ENCODE measurements at places on chromosomes 7 and 10. TPM values are rescaled to one million over a fixed set of nuclear protein-coding genes. Genes with fewer than 3 reads are reported as not detected.

GRCh38 chr7:106774768-106775551, 90.1 kb upstream of the PIK3CG start:
- DNase-seq, result no peak

- no peak for DNase-seq
These were observed 696.7 kb upstream of the CELF2 start for GRCh38 chr10:10320956-10321355.

DNA sequence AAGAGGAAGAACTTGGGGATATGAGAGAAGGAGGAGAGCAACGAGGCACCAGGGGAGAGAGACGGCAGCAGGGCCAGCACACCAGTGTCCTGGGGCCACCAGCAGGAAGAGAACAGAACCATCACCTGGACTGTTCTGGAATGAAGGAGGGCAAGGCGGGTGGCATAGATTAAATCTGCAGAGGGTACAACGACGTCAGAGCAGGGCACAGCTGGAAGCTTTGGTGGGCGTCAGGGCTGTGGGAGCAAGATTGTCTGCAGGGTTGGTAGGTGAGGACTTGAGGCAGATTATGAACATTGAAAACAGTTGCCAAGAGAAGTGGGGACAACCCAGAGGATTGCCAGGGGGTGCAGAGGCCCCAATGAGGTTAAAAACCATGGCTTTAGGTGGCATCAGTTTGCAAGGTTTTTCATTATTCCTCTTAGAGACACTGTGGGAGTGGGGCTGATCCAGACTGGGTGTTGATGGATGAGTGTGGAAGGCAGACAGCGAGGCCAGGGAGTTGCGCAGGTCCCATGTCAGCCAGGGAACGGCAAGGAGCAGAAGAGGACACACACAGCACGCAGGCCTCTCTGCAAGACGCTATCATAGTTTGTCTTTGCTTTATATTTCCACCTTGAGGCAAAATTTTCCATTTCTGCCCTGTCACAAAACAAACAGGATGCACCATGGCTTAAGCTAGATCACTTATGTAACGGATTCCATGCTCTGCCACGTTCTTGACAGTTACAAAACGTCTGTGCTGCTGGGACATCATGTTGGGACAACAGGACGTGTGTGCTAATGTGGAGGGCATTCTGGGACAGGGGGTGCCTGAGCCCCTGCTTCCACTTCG, 52.5 kb upstream of the LEP start:
- DNase-seq, result peak; percentile 72

The ARHGAP22 gene
- 24.4 TPM for total RNA-seq

- DNase-seq, result no peak
These were observed 69.5 kb upstream of the ZNF438 start for GRCh38 chr10:31101123-31101522.

The C7orf57 gene
- total RNA-seq, result not detected

- no peak for DNase-seq
These were observed 92.0 kb upstream of the AHR start for GRCh38 chr7:17206349-17206905.

DNA sequence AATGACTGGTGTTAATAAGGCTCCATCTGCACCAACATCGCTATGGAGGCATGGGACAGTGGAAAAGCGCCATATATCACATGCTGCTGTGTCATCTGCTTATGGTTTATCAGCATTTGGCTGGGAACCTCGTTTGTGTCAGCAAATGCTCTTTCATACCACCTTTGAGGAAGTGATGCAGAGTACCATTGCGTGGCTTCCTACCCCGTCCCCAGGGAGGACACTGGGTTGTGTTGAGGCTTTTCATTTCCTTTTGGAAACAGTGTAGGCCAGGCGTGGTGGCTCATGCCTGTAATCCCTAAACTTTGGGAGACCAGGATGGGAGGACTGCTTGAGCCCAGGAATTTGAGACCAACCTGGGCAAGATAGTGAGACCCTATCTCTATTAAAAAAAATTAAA, 6.8 kb downstream of the TACR2 start:
- DNase-seq, result no peak

DNA sequence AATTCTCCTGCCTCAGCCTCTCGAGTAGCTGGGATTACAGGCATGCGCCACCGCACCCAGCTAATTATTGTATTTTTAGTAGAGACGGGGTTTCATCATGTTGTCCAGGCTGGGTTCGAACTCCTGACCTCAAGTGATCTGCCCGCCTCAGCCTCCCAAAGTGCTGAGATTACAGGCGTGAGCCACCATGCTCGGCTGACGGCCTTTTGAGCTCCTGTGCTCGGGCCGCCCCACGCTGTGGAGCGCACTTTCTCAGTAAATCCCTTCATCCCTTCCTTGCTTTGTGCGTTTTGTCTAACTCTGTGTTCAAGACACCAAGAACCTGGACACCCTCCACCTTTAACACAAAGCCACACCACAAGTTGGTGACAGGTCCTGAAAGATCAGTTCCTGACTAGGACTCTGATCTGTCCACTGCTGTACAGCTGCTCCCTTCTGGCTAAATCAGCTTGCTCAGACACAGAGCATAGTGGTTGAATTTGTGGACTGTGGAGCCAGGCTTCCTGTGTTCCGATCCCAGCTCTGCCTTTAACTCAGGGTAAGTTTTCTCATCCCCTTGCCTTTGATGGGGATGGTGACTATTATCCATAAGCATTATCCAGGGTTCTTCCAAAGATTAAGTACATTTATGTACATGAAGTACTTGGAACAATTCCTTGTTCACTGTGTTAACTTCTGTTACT, 20.1 kb downstream of the CHST3 start:
- no peak for DNase-seq

- no peak for DNase-seq
These were observed 642 bp downstream of the STK32C start for GRCh38 chr10:132306864-132307751.

GRCh38 chr7:112855227-112855626, 65.0 kb upstream of the TMEM168 start:
- no peak for DNase-seq

GRCh38 chr7:130371046-130371445, 9.2 kb upstream of the CPA1 start:
- no peak for DNase-seq

DNA sequence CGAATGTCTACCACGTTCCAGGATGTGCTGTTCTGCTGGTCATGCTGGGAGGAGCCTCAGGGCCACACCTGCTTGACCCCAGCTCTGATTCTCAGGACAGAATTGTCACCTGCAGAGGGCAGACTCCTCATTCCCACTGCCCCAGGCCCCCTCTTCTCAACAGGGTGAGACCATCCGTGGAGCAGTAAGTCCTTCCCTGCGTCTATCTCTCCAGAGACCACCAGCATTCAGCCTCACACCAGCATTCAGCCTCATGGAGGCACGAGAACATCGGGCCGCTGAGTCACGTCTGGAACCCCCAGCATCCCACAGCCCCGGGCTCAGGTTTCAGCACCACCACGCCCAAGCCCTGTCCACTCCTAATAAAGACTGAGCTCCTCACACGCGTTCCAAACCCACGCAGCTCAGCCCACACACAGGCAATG, 273.4 kb downstream of the DIP2C start:
- no peak for DNase-seq

DNA sequence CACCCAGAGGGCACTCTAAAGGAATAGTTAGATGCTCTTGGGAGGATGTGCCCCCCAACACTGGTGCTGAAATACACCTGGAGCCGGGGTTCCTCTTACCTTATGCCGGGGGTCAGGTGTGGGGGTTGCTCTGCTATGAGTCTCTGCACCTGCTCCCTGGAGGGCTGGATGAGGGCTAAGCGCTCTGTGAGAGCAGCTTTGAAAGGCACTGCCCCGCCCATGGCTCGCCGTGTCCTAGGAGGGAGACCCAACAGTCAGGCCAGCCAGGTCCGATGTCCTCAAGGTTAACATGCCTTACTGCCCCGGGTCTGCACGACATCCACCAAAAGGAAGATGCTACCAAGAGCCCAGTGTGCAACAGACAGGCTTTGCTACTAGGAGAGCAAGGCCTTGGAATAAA, 31.7 kb downstream of the PSPH start:
- DNase-seq, result no peak

- no peak for DNase-seq
These were observed 40.9 kb downstream of the DLD start for GRCh38 chr7:107931740-107932515.

GRCh38 chr10:80493522-80494051, 39.5 kb downstream of the TSPAN14 start:
- DNase-seq, result no peak

DNA sequence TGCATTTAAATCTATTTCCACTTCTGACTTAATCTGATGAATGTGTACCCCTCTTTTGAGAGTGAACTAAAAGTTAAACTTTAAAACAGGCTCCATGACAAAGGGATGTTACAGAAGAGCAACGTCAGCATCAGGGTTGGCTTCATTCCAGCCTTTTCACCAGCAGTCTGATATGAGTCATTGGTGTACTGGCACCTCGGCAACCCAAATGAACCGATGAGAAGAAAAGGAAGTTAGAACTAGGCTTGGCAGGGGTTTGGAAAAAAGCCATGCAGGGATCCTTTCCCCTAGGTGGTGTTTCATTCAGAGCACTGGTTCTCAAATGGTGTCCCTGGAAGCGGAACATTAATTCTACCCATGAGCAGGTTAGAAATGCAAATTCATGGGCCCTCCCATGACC, 53.6 kb downstream of the SEC61G start:
- no peak for DNase-seq
